ENCODE measurements at places on chromosomes 3 and 15.
A peak's percentile ranks its signal among the peaks of the same experiment; 100 is the strongest.

DNA sequence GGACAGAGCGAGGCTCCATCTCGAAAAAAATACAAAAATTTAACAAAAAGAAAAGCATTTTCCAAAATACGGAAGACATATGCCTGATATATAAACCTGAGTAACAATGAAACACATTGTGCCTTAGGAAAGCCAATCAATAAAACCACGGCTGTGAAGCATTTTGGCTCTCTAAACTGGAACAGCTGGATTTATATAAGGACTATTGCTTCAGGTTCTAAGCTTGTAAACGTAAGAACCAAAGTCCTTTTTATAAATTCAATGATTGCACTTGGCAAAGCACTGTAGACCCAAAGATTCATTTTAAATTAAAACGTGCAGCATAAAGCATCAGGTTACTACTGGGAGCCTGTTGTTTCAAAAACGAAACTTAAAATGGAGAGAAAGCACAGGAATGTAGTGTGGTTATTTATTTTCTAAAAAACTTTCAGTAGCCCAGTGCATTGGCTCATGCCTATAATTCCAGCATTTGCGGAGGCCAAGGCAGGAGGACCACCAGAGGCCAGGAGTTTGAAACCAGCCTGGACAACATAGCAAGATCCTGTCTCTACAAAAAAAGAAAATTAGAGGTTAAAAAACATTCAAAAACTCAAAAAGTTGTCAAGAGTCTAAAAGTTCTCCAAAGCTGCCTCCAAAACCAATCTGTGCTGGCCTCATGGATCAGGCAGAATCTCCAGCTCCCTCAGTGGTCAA is 61.5 kb downstream of the USF3 start:
- DNase-seq = no peak

GRCh38 chr3:192906940-192907339 is 10.7 kb downstream of the MB21D2 start:
- no peak for DNase-seq

- DNase-seq = no peak
Measured at GRCh38 chr3:141335531-141336061, 32.7 kb upstream of the ZBTB38 start.

DNA sequence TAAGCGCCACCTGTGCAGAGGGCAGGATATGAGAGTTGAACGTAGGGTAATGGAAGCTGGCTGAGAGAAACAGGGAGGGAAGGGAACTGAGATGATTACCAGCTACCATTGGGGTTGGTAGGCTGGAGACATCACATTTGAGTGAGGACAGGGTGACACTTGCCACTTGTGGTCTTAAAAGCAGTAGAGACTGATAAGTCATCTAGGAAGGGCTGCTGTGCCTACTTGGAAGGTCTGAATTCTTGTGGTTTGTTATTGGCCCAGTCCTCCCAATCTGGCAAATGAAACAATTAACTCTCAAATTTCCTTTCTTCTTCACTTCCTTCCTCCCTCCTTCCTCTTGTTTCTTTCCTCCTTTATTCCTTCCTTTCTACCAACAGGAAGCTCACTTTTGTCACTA is 46.8 kb downstream of the COL6A5 start:
- no peak for DNase-seq

DNA sequence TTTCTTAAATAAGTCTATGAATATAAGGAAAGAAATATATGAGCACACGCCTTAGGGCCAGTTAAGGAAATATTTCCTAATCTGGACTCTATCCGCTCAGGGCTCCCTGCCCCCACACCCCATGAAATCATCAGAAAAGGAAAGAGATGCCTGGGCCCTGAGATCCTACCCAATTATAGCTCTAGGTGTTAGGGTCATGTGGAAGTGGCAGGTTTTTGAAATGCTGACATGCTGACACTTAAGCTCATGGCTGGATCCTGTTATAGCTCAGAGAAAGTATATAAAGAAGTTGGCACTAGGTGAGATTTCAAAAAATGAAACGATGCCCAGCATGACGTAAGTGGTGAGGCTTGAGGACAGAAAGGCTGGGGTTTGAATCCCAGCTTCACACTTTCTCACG is 43.5 kb upstream of the AKAP13 start:
- DNase-seq = no peak

GRCh38 chr3:156449710-156450574 is 105.0 kb downstream of the SSR3 start:
- peak; percentile 34 for DNase-seq

- DNase-seq = no peak
Measured at GRCh38 chr3:53267766-53268165, 11.9 kb upstream of the TKT start.

DNA sequence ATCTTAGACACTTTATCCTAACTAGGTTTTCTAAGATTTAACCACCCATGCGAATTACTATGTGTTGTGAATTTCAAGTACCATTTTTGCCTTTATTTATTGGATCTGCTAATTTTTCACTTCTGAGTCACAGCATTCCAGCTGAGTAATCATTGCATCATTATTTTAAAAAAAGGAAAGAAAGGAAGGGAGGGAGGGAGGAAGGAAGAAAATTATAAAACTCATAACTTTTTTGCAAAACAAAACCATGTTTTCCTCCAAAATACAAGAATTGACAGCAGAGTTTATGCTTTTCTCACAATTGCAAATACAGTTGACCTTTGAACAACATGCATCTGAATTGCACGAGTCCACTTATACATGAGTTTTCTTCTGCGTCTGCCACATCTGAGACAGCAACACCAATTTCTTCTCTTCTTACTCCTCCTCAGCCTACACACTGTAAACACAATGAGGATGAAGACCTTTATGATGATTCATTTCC is 651.4 kb upstream of the NECTIN3 start:
- DNase-seq = no peak

DNA sequence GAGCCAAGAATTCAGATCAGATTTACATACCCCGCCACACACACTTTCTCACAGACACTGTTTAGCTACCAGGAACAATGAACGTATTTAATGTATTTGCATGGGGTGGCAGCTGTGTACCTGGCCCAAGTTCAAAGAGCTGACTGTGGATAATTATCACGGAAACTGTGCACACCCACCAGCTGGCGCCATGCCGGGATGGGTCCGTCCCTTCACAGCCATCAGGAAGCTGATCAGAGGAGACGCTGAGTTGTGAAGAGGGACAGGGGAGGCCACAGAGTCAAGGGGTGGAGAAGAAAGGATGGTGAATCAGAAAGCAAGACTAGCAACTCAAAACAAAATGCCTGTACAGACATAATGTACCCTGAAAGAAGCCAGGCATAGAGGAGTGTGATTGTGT is 13.1 kb upstream of the PLA2G4D start:
- no peak for DNase-seq

DNA sequence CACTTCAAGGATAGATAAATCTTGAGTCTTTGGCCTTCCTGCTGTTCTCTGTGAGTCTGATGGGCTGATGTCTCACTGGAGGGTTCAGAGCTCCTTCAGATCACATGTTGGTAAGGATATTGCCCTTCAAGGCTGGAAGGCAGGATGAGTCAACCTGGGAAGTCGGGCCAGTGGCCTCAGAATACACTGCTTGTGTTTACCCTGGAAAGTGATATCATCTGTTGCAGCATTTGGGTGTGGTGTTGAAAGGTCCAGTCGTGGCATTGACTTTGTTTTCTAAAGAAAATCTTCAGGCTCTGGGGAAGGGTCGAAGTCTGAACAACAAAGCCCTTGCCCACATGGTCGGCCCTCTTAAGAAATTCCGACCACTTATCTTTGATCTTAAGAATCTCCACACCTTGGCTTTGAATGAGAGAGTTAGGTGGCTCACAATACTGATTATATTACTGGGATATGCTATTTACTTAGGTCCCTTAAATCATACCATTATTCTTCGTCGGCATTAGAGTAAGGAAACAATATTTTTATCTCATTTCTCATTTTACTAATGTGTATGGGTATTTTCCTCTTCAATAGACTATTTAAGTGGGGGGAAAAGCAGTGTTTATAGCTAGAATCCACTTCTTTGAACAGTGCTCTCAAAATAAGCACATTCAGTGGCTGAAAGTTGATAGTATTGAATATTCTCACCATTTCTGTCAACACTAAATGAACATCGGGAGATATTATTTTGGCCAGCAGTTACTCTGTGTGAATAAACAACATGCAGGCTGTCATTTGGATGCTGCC is 303.9 kb upstream of the RASGRP1 start:
- DNase-seq = peak; percentile 62
